ENCODE measurements at places on chromosomes 2 and 18.

DNA sequence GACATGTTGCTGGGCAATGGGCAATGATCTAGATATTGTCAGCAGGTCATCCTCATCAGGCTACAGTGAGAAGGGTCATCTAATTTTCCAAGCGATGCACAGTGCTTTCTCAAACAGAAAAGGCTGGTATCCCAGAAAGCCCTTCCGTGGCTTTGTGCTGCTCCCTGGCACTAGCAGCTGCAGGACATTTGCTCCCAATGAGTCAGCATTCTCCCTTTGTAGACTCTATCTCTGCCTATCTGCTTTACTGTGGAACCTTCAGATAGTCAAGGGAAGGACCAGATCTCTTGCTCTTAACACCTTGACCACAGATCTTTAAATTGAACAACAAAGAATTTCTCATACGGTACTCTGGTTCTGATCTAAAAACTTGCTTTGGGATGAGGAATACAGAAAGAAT, 101.4 kb downstream of the CDH2 start:
- DNase-seq, result peak; percentile 31

- DNase-seq, result no peak
Observed at GRCh38 chr18:43774497-43774896, 497.2 kb upstream of the SYT4 start.

- DNase-seq, result no peak
Observed at GRCh38 chr2:57693965-57694364, 352.6 kb upstream of the VRK2 start.

DNA sequence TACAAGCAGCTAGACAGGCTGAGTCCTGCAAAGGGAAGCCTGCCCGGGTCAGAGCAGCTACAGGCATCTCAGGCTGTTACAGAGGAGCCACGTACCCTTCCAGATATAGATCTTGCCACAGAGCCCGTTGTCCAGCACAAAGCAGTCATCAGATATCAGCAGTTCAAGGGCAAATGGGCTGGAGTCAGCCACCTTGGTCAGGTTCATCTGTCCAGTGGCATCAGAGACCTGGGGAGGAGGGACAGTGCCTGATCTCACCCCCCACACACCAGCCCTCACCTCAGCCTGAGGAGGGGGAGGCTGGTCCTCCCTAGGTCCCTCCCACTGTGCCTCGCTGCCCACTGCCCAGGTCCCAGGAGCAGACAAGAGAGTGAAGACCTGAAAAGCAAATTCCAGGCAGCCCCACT, 12.2 kb downstream of the CAPG start:
- no peak for DNase-seq

- DNase-seq, result peak; percentile 43
Observed at GRCh38 chr18:7641813-7642212, 74.7 kb downstream of the PTPRM start.

DNA sequence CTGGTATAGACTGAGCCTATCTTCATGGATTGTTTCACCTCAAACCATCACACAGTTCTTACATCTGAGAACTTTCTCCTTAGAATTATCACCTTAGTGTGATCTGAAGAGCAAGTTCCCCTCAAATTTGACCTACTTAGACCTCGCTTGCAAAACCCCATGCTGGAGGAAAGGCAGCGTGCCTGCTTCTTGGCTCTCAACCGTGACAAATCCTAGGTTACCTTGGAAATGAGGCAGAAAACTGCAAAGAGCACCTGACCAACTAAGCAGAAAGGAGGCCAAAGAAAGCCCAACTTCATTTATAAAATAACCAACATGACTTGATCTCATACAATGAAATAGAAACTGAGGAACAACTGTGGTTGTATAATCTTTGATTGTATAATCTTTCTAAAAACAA, 146.4 kb downstream of the RAB3GAP1 start:
- DNase-seq, result no peak

- DNase-seq, result peak; percentile 15
Observed at GRCh38 chr2:173161507-173161906, 85.9 kb downstream of the MAP3K20 start.

- DNase-seq, result no peak
Observed at GRCh38 chr18:14908541-14908940, 160.6 kb downstream of the ANKRD30B start.

GRCh38 chr18:33573193-33573592, 4.8 kb upstream of the ASXL3 start:
- DNase-seq, result no peak
